ENCODE measurements at places on chromosomes 5 and 9.

- DNase-seq: no peak
These were observed 1309.2 kb upstream of the C9orf72 start for GRCh38 chr9:28882529-28882928.

- no peak for DNase-seq
These were observed at the start of gene HK3 for GRCh38 chr5:176899296-176899891. Gene HK3 (minus strand): TSS chr5:176899346. CDS start chr5:176896159, 3,187 bp downstream.

DNA sequence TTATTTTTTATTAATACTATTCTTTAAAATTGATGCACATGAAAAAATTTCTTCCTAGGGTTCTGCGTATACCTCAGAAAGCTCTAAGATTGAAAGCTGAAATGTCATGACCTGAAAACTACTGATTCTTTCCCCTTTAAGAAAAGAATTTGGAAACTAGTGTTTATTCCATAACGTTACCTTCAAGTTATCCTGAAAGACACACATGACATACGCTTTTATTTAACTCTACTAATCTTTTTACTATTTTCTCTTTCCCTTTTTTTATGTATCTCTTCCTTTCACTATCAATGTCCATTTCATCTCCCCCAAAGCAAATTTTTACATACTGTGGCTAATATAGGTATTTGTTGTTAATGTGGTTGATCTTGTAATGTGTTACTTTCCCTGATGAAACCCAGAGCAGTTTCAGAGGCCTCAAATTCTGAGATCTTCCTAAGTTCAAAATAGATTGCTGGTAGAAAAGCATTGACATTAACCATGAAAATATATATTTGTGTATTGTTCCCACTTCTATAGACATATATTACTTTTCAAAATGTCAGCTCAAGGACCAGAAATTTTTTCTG is 7.4 kb downstream of the NIPBL start:
- DNase-seq: no peak

- no peak for DNase-seq
These were observed 130.3 kb downstream of the CDC42SE2 start for GRCh38 chr5:131394128-131394527.

- DNase-seq: no peak
These were observed 28.0 kb downstream of the TBCA start for GRCh38 chr5:77748160-77748559.

DNA sequence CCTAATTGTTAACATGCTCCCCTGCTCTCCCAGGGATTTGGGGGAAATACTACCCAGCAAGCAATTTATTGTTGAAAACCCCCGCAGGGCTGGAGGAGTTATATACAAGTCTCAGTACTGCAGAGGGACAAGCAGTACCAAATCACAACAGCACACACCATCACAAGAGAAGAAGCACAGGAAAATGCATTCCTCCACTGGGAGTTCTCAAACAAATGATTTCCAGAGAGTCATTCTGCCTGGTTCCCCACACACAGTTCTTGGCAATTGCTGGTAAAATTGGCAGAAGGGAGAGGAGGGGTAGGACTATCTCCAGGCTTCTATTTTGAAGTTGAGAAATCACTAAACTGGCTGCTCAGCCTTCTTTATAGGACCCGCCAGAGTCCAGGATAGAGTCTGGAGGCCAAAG is 16.8 kb downstream of the SIL1 start:
- no peak for DNase-seq

DNA sequence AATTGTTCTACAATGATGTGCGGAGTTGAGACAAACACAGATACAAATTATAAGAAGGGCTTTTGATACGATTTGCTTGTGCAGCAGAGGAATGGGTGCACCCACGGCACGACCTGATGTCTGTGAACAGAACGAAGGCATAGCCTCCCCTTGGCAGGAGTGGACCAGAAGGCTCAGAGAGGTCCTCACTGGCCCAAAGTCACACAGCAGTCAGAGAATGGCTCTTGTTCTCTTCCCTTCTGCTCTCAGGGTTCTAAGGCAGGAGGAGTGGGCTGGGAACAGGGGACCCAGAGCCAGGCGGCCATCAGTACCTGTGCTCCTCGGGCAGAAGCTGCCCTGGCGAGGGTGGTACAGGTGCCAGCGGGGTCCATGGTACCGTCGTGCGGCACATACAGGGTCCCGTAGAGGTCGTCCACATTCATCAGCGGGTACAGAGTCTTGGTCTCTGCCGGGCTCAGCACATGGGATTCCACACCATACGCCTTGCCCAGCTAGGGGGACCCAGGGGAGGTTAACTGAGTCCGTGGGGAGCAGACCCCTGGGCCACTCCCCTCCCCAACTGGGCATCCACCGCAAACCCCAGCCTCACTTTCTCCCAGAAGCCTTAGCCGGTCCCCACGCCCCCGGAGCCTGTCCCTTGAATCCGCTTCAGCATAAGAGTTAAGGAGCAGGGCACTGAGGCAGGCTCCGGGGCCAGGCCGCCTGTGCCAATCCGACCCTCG is 7.0 kb downstream of the SARDH start:
- no peak for DNase-seq

DNA sequence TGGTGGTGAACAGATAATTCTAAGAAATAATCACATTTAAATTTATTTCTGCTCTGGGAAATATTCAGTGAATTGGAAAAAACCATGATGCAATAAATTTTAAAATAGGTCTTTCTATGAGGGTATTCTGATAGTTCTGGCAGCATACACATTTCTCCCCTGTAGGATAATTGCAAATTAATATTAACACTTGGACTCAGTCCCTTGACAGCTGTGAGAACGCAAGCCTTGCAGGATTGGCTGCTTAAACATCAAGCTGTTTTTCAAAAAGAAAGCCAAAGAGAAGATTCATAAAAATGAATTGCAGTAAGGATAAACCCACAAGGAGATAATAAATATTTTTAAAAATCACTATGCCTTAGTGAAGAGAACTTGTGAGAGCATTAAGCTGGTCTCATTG is 180.0 kb downstream of the MTRR start:
- no peak for DNase-seq

GRCh38 chr5:172361566-172362238 is 78.1 kb upstream of the UBTD2 start:
- no peak for DNase-seq

DNA sequence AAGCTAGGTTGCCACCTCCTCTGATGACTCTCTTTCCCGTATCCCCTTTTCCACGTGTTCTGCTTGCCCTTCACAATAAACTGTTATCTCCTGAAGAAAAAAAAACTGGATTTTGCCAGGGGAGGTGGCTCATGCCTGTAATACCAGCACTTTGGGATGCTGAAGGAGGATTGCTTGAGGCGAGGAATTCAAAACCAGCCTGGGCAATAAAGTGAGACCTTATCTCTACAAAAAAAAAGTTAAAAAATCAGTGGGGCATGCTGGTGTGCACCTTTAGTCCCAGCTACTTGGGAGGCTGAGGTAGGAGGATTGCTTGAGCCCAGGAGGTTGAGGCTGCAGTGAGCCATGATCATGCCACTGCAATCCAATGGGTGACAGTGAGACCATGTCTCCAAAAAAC is 81.7 kb upstream of the IL6ST start:
- DNase-seq: no peak

DNA sequence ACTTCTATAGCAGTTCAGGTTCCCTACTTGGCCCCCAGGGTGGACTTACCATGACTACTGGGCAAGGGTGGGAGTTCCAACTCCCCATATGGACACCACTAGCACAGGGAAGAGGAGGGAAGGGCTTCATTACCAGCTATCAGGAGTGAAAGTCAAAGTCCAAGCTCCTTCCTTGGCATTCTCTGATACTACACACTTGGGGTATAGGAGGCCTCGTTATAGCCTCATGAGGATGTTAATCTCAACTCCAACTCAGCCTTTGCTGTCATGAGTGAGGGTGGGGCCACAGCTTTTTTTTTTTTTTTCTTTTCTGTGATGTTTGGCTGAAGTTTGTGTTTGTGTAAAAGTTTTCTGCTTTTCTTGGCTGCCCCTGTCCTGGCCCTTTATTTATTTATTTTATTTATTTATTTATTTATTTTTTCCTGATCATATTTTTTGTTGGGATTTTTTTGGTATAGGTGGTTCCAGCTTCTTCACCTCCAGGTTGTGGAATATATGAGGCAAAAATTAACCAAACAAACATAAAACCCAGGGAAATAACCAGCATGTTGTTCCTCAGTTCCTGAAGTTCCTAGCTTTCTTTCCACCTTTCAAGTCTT is 8.7 kb downstream of the GARIN3 start:
- DNase-seq: no peak

- DNase-seq: no peak
These were observed 272.8 kb downstream of the CWC27 start for GRCh38 chr5:65041296-65042158.

- no peak for DNase-seq
These were observed 51.1 kb downstream of the P4HA2 start for GRCh38 chr5:132176521-132176945.

GRCh38 chr5:69038539-69038938 is 55.3 kb upstream of the SLC30A5 start:
- DNase-seq: no peak

DNA sequence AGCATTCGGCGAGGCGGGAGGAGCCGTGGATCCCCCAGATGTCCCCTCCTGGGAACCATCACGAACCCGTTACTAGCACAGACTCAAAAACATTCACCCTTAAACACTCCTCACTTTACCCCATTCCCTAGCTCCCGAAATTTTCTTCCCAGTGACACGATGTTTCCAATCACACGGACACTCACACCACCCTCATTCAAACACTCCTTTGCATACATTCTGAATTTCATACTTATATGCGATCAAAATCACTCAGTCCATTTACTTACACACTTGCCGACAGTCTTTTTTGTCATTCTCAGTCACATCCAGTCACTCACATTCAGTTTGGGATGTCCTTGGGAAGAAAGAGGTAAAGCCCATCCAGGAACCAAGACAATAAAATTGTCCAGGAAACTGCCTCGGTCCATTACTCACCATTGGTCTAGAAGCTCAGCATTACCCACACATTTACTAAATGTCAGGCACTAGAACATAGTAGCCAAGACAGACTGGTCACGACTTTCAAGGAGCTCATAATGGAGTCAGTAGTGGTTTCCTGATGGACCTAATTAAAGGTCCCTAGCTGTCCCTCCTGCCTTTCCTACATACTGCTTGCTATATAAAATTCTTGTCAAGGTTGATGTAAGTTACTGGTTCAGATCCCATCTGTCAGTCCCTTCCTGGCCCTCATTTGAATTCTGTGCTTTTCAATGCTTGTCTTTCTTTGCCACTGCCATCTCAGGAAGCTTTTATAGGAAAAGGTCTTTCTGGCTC is 574 bp downstream of the SLC35A4 start:
- DNase-seq: no peak

GRCh38 chr5:172854451-172854871 is 20.4 kb downstream of the ERGIC1 start:
- DNase-seq: no peak
